Left ventricle myocardium superior (tissue), 1 donor: ENCODE measurements at places on chromosomes 12 and 14.

DNA sequence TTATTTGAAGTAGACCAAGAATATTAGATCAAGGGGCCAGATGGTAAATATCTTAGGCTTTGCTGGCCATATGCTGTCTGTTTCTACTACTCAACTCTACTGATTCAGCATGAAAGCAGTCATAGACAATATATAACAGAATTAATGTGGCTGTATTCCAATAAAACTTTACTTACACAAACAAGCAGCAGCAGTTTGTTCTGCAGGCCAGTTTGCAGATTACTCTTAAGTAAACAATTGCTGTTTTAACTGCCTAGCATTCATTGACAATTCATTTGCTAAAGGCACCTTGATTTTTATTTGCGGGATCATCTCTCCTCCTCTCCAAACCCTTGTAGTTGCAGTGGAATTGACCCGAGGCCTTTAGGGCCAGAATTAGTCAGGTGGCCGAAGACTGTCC lies 94.1 kb upstream of the GARIN6 start:
- no peak for DNase-seq

GRCh38 chr14:74524076-74524811 lies 30.7 kb downstream of the ISCA2 start:
- DNase-seq, result no peak

DNA sequence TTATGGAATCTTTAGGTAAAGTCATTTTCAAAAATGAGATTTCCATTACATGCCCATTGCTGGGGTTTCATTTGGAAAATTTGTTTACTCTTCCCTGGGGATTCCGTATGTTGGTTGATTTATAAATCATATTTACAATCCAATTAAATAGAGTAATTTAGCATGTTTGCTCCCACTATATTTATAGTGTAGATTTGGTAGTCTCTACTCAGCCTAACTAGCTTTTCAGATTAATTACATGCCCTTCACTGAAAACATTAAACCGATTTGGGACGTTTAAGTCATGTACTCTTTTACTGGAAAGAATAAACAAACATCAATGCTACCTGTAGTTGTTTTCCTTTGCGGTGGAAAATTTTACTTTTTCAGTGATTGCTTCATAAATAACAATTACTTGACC lies 10.4 kb downstream of the PAX9 start:
- DNase-seq, result no peak

DNA sequence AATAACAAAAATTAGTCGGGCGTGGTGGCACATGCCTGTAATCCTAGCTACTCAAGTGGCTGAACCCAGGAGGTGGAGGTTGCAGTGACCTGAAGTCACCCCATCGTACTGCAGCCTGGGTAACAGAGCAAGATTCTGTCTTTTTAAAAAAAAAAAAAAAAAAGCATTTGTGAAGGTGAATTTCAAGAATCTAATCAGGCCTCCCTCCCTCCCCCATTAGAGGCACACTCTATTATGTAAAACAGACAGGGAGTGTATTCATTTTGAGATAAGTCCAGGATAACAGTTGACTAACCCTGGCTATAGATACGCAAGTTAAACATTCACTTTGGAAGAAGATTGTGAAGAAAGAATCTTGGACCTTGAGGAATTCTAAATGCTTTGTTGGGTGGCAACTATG lies 2.9 kb downstream of the RESF1 start:
- DNase-seq, result no peak
